Activated effector memory CD4-positive, alpha-beta T cell treated with Interleukin-2 at 50 U/mL for 16 hours (primary cell): ENCODE measurements at places on chromosomes 4 and X.

DNA sequence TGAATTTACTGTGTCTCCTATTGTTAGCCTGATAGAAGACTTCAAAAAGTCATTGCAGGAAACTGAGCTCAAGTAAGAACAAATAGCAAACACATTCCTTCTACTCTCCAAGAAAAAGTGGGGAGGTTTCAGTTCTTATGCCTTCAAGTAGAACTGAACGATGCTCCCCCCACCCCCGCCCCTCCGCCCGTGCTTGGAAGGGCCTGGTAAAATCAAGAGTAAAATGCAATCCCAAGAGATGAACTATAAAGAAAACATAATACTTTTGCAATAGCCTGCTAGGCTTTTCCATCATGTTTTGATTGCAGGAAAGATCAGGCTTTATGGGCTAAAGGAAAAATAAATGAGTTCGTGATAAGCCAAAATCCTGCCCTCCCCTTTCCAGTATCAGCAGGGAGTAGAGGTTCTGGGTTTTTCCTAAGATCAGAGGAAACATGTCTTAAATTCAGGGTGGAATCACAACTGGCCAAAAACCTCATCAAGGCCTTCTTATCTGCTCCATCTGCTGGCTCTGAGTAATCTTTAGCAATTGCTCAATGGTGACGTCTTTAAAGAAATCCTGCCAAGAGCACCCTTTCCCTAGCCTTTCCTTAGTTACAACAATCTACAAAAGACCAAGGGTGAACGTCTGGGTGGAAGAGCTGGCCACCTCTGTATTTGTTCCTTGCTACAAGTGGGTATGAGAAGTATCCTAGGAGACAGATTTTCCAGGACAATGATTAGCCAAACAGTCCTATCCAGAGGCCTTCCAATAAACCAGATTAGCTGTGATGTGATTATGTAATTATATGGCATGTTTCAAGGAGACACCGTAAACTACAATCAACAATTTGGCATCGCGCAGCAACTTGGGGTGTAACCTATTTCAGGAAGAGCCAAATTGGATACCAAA is 66.3 kb upstream of the FAM9C start:
- no peak for DNase-seq

DNA sequence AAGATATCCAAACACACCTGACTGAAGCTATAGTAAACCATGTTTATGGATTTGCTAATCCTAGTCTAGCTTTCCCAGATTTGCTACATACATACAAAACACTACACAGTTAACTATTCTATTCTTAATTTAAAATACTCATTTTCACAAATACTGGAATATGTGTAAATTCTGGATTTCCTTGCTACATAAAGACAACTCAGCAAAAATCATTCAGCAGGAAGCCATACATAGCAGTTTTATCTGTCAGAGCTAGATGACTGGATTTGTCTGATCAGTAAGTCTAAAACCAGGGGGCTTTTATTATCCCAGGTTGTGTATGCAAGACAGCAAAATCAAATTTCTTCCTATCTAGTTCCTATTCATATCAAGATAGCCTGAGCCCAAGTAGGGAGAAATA is 98.1 kb downstream of the CNOT6L start:
- DNase-seq = no peak

DNA sequence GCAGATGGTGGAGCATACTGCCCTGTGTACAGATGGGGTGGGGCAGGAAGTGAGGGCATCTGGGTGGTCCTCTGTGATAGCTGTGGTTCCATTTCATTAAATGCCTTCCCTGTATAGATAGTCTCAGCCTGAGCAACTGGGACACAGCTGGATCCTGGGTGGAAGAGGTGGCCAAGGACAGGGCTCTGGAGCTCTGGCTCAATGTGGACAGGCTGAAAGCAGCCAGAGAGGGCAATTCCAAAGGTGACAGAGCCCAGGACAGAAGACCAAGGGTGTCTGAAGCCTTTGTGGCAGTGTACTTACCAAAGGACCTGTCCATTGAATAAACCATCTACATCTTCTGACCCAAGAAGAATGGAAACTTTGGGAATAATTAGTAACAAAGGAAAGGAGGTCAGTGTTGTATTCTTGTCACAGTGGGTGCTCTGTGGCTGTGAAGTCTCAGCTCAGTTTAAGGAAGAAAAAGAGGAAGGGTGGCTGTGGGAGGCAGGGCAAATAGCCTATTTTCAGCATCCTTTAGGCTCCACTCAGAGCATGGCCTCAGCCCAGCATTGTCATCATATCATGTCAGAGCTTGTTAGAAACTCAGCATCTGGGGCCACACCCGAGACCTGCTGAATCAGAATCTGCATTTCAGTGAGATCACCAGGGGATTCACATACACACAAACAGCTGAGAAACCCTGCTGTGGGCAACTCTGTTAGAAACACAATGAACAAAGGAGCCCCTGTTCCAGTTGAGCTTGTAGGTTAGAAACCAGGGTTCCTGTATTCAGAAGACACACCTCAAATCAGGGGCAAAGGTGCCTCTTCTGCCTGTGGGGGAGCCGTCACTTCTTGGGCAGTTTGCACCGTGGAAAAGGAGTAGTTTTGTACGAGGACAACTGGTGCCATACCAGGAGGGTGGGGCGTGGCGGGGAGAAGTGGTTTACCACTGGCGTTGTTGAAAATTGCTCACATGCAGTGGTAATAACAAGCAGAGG is 168.6 kb downstream of the PTTG2 start:
- peak; percentile 56 for DNase-seq

DNA sequence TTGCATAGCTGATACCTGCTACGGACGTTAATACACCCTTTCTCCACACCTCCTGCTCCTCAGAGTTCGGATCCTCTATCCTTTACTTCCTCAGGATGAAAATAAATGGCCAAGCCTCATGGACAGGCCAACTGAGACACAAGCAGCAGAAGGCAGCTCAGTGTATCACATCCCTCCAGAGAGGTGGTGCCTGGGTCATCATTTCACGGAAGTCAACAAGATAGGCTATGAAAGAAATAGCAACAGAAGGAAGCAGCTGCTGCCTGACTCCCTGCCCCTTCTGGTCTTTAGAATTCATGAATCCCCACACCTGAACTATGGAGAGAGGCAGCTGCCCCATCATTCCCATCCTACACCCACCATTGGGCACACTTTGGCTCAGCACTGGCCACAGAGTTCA is 267.1 kb upstream of the ETNPPL start:
- DNase-seq = no peak

DNA sequence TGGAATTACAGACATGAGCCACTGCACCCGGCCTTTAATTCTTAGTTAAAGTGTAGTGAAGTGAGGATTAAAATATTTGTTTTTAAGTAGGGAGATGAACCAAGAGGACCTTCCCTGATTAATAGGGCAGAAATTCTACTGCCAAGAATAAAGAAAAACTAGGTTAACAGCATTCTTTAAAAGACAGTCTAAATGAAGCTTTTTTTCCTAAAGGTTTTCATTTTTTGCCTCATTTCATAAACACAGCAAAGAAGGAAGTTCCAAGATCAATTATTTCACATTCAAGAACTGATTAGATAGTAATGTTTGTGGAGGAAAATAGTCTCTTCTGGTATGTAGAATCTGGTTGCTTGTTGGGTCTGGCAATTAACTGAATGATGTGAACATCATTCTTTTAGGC is 112.1 kb upstream of the ARSJ start:
- no peak for DNase-seq

GRCh38 chr4:169207436-169208089 is 63.2 kb downstream of the SH3RF1 start:
- DNase-seq = no peak

DNA sequence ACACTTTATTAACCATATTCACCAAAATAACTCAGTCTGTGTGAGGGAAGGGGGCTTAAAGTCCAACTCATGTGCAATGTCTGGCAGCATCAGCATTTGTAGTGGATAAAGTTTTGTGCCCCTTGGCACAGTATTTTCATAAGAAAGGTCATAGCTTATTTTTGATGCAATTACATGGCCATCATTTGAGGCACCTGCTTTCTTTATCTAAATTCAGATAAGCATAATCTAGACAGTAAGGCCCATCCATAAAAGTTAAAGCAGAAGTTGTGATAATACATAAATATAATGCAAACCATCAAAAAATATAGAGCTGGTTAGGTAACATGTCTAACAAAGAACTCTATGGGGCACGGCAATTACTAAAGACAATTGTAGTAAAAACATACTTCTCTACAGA is 763.7 kb downstream of the DMD start:
- no peak for DNase-seq

GRCh38 chrX:24023972-24024669 is 2.9 kb downstream of the KLHL15 start:
- no peak for DNase-seq

GRCh38 chr4:26288355-26288909 is 32.4 kb upstream of the RBPJ start:
- no peak for DNase-seq

- DNase-seq = peak; percentile 23
Observed at GRCh38 chr4:99405433-99406115, 29.6 kb downstream of the ADH7 start.

GRCh38 chr4:38752941-38753806 is 29.6 kb downstream of the TLR10 start:
- DNase-seq = no peak

DNA sequence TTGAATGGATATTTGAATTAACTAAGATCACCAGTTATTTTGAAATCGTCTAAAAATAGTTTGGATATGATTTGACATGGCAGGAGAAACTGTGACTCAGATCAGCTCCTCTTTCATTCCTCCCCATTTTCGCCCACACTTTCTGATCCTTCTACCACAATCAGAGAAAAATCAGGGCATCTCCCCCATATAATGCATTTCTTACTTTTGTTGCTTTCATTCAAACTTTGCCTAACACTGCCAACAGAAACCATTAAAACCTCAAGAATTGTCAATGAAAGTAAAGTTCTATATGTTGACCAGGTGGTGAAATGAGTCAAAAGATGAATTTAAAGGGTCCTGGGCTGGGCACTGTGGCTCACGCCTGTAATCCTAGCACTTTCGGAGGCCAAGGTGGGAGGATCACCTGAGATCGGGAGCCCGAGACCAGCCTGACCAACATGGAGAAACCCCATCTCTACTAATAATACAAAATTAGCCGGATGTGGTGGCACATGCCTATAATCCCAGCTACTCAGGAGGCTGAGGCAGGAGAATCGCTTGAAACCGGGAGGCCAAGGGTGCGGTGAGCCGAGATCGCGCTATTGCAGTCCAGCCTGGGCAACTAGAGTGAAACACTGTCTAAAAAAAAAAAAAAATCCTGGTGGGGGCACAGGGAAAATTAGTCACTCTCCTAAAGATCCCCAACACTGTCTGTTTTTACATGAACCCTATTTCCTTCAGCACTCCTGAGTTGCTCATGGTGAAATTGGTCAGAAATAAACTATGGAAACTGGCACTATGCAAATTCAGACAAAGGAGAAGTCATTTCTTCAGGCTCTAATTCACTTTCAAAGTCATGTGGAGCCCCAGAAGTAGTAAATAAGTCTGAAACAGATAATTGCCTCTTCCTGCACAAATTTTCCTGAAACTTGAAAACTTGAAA is 122.8 kb upstream of the NOCT start:
- DNase-seq = no peak

DNA sequence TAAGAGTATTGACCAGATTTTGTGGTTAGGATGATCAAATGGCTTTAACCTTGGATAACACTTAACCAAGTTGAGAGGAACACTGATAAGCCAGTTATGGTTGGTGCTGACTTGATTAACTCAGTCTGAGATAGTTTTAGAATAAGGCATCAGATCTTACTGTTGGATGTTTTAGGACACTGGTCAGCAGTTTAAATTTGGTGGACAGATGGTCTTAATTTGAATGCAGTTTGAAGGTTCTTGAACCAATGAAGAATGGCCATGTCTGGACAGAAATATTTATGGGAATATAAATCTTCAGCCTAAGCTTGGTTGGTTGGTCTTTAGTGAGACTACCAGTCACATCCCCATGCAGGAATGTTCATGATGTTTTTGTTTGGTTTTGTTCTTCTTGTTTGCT is 2.6 kb upstream of the GIMD1 start:
- no peak for DNase-seq

GRCh38 chr4:16027626-16028025 is 56.2 kb downstream of the PROM1 start:
- no peak for DNase-seq

DNA sequence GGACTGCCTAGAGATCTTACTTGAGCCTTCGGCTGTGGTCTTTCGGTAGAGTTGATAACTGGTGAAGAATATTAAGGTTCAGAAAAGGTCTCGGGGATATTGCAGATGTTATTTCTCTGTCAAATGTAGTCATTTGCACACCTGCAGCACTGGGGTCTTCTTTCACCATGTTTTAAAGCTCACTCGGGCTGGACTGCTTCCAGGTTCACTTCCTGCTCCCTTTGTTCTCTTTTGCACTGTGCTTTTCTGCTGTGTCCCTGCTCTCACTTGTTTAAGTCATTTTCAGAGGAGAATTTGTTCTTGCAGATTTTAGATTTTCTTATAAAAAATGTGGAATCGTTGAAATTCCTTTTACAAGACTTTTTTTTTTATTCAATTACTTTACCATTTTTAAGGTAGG is 68.5 kb downstream of the BMPR1B start:
- no peak for DNase-seq

DNA sequence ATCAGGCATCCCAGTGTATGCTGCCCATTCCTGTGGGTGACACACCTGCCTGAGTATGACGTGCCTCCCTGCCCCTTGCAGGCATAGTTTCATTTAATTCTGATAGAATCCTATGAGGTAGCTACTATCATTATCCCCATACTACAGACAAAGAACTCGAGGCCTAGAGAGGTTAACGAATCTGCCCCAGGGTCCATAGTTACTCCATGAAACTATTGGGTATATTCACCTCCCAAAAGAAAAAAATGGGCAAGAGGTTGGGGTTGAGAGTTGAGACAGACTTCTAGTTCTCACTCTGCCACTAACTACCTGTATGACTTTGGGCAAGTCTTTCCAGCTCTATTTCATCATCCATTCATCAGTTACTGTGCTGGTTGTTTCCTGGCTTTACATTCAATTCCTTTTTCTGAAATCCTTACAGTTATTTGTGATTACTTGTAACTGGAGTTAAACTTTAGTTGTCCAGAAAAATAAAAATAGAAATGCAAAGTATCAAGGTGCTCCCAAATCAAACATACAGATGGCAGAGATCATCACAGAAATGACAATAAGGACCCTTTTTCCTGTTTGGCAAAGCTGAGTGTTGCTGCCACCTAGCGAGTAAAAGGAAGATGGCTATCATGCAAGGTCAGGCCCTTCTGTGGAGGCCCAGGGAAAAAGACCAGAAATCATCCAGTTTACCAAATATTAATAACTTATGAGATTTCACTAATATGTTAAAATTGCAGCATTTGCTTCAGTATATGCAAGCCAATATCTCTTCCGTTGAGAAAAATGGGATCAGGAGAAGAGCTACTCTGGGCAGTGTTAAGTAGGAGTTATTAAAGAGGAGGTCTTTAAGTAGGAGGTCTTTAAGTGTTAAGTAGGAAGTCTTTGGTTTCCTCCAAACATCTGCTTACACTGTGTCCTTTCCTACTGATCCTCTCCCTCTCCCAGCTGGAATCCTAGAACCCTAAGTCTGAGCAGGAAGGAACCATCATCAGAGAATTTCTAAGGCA is 17.1 kb upstream of the MAP7D3 start:
- DNase-seq = peak; percentile 14

GRCh38 chr4:153652051-153652784 is 31.9 kb upstream of the TLR2 start:
- DNase-seq = no peak

GRCh38 chrX:9088896-9089295 is 55.0 kb upstream of the FAM9B start:
- no peak for DNase-seq

GRCh38 chr4:146247356-146247755 is 33.0 kb downstream of the REELD1 start:
- DNase-seq = no peak
